Glutamatergic neuron (in vitro differentiated cells): ENCODE measurements at places on chromosomes 6 and 20. TPM values are rescaled to one million over a fixed set of nuclear protein-coding genes. Genes with fewer than 3 reads are reported as not detected.

DNA sequence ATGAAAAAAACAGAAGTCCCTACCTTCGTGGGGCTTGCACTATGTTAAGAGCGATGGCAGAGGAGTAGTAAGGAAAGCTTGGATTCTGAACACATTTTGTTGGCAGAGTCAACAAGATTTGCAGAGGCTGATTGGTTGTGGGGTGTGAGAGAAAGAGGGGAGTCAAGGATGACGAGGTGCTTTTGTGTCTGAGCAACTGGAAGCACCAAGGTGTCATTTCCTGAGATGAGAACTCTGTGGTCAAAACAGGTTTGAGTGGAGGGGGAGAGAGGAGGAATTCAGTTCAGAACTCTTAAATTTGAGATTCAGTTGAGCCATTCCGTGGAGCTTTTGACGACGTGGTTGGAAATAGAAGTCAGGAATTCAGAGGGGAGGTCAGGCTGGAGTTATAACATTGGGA, 3.5 kb downstream of the OCSTAMP start:
- peaks cover 4% of the 10 kb centered on the region for H3K27me3 ChIP-seq
- H3K4me1 ChIP-seq, result no peaks in the 10 kb centered on the region
- no peak for DNase-seq
- H3K36me3 ChIP-seq, result no peaks in the 10 kb centered on the region

DNA sequence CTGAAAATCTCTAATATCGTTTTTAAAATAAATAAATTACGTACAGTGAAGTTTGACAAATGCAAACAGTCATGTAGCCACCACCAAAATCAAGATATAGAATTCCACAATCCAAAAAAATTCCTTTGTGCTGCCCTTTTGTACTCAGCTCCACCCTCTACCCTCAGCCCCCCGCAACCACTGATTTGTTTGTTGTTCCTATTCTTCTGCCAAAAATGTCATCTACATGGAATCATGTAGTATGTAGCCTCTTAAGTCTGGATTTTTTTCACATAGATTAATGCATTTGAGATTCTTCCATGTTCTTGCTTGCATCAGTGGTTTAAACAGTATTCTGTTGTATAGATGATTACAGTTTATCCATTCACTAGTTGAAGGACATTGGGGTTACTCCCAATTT, 8.5 kb upstream of the REPS1 start:
- H3K4me3 ChIP-seq, result no peak overlapping the region
- DNase-seq, result no peak
- H3K36me3 ChIP-seq, result no peaks in the 10 kb centered on the region
- H3K27ac ChIP-seq, result no peak overlapping the region
- H3K4me1 ChIP-seq, result no peaks in the 10 kb centered on the region

GRCh38 chr6:19755181-19755580, 82.0 kb upstream of the ID4 start:
- no peak for DNase-seq
- peaks cover 31% of the 10 kb centered on the region for H3K4me1 ChIP-seq
- peaks cover 7% of the 10 kb centered on the region for H3K27me3 ChIP-seq
- no peaks in the 10 kb centered on the region for H3K36me3 ChIP-seq
- H3K4me3 ChIP-seq, result no peak overlapping the region

DNA sequence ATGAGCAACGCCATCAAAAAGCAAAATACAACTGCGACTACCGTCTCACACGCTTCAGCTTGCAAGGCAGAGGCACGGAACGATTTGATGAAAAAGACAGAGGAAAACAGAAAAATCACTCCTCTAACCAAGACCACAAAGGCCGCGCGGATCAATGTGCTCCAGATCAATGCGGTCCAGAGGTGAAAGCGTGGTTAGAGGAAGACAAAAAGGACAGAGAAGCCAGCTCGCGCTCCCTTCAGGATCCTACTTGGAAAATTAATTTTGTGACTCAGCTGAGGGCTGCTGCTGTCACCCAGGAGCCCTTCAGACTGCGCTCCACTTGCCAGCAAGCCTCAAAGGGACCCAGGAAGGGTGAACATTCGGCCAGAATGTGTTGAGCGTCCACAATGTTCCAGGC, 140.2 kb upstream of the RPS6KA2 start:
- no peak overlapping the region for H3K4me3 ChIP-seq
- peaks cover 4% of the 10 kb centered on the region for H3K27me3 ChIP-seq

DNA sequence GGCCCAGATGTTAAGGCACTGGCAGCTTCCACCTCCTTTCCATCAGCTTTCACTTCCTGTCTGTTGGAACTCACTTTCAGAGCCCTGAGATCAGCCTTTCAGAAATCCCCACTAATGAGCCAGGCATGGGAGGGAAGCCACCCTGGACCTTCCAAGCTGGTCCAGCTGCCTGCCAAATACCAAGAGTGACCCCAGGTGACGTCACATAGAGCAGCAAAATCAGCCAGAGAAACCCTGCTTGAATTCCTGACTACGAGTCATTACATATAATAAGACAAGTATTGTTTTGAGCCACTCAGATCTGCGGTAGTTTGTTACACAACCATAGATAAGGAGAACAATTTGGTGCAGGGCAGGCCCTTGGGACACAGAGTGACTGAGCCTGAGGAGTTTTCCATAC, 556.0 kb upstream of the JAG1 start:
- H3K4me3 ChIP-seq, result no peak overlapping the region
- H3K36me3 ChIP-seq, result no peaks in the 10 kb centered on the region
- H3K27ac ChIP-seq, result no peak overlapping the region
- no peaks in the 10 kb centered on the region for H3K4me1 ChIP-seq
- DNase-seq, result no peak

GRCh38 chr6:143128681-143129015, 68.0 kb downstream of the AIG1 start:
- no peak for DNase-seq
- H3K4me1 ChIP-seq, result peaks cover 15% of the 10 kb centered on the region
- no peak overlapping the region for H3K27ac ChIP-seq
- H3K27me3 ChIP-seq, result no peaks in the 10 kb centered on the region
- H3K4me3 ChIP-seq, result no peak overlapping the region

DNA sequence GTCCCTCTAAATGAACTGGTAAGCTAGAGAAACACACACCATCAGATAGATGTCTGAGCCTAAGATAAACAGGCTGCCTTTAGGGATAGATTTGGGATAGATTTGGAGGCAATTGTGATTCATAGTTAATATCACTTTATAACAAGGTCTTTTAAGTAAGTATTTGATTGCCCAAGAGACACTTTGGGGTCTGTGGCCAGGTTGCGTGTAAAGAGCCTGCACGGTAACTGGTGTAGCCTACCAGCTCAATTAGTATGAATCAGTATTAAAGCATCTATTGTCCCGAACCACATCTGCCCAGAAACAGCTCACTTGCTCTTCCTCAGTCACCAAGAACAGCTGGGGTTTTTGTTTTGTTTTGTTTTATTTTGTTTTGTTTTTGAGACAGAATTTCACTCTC, 193.3 kb downstream of the SASH1 start:
- H3K4me1 ChIP-seq, result peaks cover 16% of the 10 kb centered on the region
- no peak overlapping the region for H3K27ac ChIP-seq
- no peak for DNase-seq
- no peak overlapping the region for H3K4me3 ChIP-seq
- no peaks in the 10 kb centered on the region for H3K27me3 ChIP-seq
- H3K36me3 ChIP-seq, result no peaks in the 10 kb centered on the region

- peaks cover 2% of the 10 kb centered on the region for H3K27me3 ChIP-seq
- DNase-seq, result no peak
- H3K4me1 ChIP-seq, result no peaks in the 10 kb centered on the region
- H3K27ac ChIP-seq, result no peak overlapping the region
Measured at GRCh38 chr6:96116674-96117073, 100.9 kb downstream of the FUT9 start.

GRCh38 chr6:119517428-119517827, 167.9 kb upstream of the MAN1A1 start:
- no peak overlapping the region for H3K27ac ChIP-seq
- no peaks in the 10 kb centered on the region for H3K27me3 ChIP-seq

DNA sequence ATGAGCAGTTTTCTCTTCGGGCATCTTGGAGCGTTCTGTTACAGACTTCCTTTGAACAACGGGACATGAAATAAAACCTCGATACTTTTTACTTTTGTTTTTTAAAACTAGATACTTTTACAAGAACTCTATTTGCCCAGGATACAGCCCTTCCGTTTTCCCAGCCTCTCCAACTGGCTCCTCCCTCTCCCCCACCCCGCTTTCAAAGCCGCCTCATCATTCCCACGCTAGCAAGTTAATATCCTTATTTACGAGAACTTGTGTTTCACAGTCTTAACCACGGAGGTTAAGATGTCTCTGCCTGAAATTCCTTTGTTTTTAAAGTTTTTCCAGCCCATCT, 241 bp upstream of the CFAP206 start:
- H3K27ac ChIP-seq, result peak overlapping the region; percentile 60
- peak overlapping the region; percentile 83 for H3K4me3 ChIP-seq
- H3K4me1 ChIP-seq, result no peaks in the 10 kb centered on the region
- H3K27me3 ChIP-seq, result no peaks in the 10 kb centered on the region
- no peaks in the 10 kb centered on the region for H3K36me3 ChIP-seq
- DNase-seq, result no peak

- no peak overlapping the region for H3K27ac ChIP-seq
- H3K4me1 ChIP-seq, result peaks cover 2% of the 10 kb centered on the region
- H3K36me3 ChIP-seq, result no peaks in the 10 kb centered on the region
- DNase-seq, result no peak
- H3K4me3 ChIP-seq, result no peak overlapping the region
- H3K27me3 ChIP-seq, result peaks cover 3% of the 10 kb centered on the region
Measured at GRCh38 chr20:51036827-51037531, 14.1 kb upstream of the KCNG1 start.

GRCh38 chr6:28980852-28981430, 24.2 kb downstream of the ZNF311 start:
- peak overlapping the region; percentile 62 for H3K27ac ChIP-seq
- peaks cover 22% of the 10 kb centered on the region for H3K27me3 ChIP-seq

DNA sequence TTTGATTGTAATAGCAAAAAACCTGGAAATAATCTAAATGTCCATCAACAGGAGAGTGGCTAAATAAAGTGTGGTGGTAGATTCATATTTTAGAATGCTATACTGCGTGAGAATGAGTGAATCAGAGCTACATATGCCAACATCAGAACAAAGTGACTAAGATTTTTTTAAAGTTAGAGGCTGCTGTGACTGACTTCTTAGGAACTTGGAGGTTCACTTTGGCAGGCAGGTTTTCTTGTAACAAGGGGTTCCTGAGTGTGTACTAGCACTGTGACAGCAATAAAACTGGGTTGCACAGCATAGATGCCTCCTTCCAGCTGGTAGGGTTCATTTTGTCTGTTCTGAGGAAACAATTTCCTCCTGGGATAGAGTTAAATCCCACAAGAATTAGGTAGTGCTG, 75.3 kb upstream of the ENPP5 start:
- no peak for DNase-seq
- no peaks in the 10 kb centered on the region for H3K36me3 ChIP-seq
- peaks cover 6% of the 10 kb centered on the region for H3K27me3 ChIP-seq
- peaks cover 37% of the 10 kb centered on the region for H3K4me1 ChIP-seq
- no peak overlapping the region for H3K27ac ChIP-seq

- no peak for DNase-seq
- no peak overlapping the region for H3K27ac ChIP-seq
- H3K4me3 ChIP-seq, result no peak overlapping the region
- no peaks in the 10 kb centered on the region for H3K36me3 ChIP-seq
- H3K4me1 ChIP-seq, result peaks cover 23% of the 10 kb centered on the region
- no peaks in the 10 kb centered on the region for H3K27me3 ChIP-seq
Measured at GRCh38 chr6:112286500-112287144, 32.3 kb upstream of the LAMA4 start.

GRCh38 chr6:116328528-116328903, 42.2 kb upstream of the DSE start:
- H3K4me1 ChIP-seq, result no peaks in the 10 kb centered on the region
- H3K36me3 ChIP-seq, result no peaks in the 10 kb centered on the region
- no peak for DNase-seq

- H3K36me3 ChIP-seq, result peaks cover 3% of the 10 kb centered on the region
- H3K27me3 ChIP-seq, result peaks cover 3% of the 10 kb centered on the region
- H3K4me1 ChIP-seq, result no peaks in the 10 kb centered on the region
- H3K27ac ChIP-seq, result no peak overlapping the region
Measured at GRCh38 chr6:73631849-73632248, 21.9 kb downstream of the SLC17A5 start.

GRCh38 chr6:17511580-17511979, 88.5 kb upstream of the FAM8A1 start:
- no peaks in the 10 kb centered on the region for H3K27me3 ChIP-seq
- H3K36me3 ChIP-seq, result no peaks in the 10 kb centered on the region
- peaks cover 5% of the 10 kb centered on the region for H3K4me1 ChIP-seq
- no peak for DNase-seq
- no peak overlapping the region for H3K4me3 ChIP-seq

GRCh38 chr6:170403451-170403850, 96.9 kb downstream of the FAM120B start:
- peaks cover 7% of the 10 kb centered on the region for H3K4me1 ChIP-seq
- H3K4me3 ChIP-seq, result no peak overlapping the region
- peaks cover 34% of the 10 kb centered on the region for H3K36me3 ChIP-seq
- no peak overlapping the region for H3K27ac ChIP-seq

GRCh38 chr6:160801418-160801817, 99.4 kb downstream of the PLG start:
- no peak overlapping the region for H3K4me3 ChIP-seq
- no peak for DNase-seq
- H3K27ac ChIP-seq, result no peak overlapping the region
- H3K4me1 ChIP-seq, result no peaks in the 10 kb centered on the region
- no peaks in the 10 kb centered on the region for H3K27me3 ChIP-seq

DNA sequence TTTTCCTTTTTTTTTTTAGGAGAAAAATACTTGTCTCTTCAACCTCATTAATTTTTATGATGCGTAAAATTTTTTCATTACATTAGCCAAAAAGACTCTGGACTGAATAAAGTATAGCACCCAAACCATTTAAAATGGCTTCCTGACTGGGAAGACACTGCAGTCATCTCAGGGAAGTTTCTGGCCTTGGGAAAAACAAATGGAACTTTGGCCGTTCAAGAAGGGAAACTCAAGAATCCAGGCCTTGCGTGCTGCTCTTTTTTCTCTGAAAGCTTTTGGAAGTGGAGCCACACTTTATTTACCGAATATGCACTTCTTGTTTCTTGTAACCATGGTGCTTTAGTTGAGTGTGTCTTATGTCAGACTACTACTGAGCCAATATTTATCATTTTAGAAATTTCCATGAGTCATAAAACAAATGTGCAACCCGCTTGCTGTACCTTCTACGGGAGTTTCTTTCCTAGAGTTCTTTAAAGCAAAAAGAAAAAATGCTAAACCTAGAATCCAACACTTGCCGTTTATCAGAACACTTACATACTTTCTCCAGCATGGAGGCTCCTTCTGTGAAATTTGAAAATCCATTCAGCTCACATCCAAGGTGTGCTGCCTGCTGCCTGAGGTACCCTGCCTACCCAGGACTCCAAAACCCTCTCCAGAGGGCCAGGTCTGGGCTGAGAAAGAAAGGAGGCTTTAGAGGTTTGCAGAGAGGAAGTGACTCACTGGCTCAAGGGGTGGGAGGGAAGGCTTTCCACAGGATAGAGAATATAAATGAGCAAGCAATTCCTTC, 11.5 kb upstream of the DSTN start:
- H3K27ac ChIP-seq, result no peak overlapping the region
- H3K4me1 ChIP-seq, result peaks cover 2% of the 10 kb centered on the region
- H3K4me3 ChIP-seq, result no peak overlapping the region
- H3K36me3 ChIP-seq, result no peaks in the 10 kb centered on the region

Gene ARMH2
- 0.54 TPM for total RNA-seq

Gene HLA-DMB
- total RNA-seq, result not detected

Gene ARHGAP40
- total RNA-seq, result not detected

Gene ENPP4
- total RNA-seq, result 3.1 TPM

Gene OVOL2
- total RNA-seq, result not detected

Gene MYB
- 0.56 TPM for total RNA-seq

Gene TMEM74B
- total RNA-seq, result 5.0 TPM

Gene CLIC5
- not detected for total RNA-seq

Gene FAM135A
- 22.3 TPM for total RNA-seq

Gene SNX21
- 10.2 TPM for total RNA-seq

Gene ZNF391
- 8.3 TPM for total RNA-seq

Gene AVP
- not detected for total RNA-seq

Gene GABRR1
- not detected for total RNA-seq

Gene CDSN
- total RNA-seq, result not detected

Gene MCM8
- 10.1 TPM for total RNA-seq

Gene MEI4
- 0.86 TPM for total RNA-seq
